ENCODE measurements at places on chromosomes 6 and 20. TPM values are rescaled to one million over a fixed set of nuclear protein-coding genes. Genes with fewer than 3 reads are reported as not detected.

Gene TRAM2
- 21.9 TPM for total RNA-seq

Gene CCN6
- total RNA-seq = not detected

Gene RSPH4A
- total RNA-seq = 5.6 TPM

Gene NT5E
- 18.0 TPM for total RNA-seq

DNA sequence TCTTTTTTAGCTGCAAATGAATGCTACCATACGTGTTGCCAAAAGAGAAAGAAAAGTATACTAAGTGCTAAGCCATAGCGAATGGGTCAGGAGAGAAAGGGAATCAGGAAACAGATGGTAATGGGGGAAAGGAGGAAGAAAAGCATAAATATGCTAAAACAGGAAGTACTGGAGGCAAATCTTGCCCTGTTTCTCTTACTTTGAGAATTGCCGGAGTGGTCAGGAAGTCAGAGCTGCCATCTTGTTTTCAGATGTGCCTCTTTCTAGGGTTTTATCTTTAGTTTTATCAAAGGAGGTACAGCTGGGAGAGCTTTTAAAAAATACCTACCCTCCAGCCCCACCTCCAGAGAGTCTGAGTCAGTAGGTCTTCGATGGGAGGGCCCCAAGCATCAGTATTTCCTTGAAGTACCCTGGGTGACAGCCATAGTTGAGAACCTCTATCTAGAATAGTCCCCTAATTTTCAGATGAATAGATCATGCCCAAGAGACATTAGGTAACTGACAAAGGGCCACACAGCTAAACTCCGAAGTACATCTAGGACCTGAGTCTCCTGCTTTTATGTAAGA is 193.3 kb downstream of the CLIC5 start:
- H3K27ac ChIP-seq = no peak overlapping the region
- H3K4me3 ChIP-seq = no peak overlapping the region
- no peaks in the 10 kb centered on the region for H3K36me3 ChIP-seq
- no peaks in the 10 kb centered on the region for H3K4me1 ChIP-seq
- no peaks in the 10 kb centered on the region for H3K27me3 ChIP-seq

GRCh38 chr20:18004384-18005031 is 35.7 kb downstream of the MGME1 start:
- no peak overlapping the region for H3K27ac ChIP-seq
- no peaks in the 10 kb centered on the region for H3K36me3 ChIP-seq
- no peaks in the 10 kb centered on the region for H3K27me3 ChIP-seq
- no peak for DNase-seq
- H3K4me3 ChIP-seq = no peak overlapping the region

DNA sequence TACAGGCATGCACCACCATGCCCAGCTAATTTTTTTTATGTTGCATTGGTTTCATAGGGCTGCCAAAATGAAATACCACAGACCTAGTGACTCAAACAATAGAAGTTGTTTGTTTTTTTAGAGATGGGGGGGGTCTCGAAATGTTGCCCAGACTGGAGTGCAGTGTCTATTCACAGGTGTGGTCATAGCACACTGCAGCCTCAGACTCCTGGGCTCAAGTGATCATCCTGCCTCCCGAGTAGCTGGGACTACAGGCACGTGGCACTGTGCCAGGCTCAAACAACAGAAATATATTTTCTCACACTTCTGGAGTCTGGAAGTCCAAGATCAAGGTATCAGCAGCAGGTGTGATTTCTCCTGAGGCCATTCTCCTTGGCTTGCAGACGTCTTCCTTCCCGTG is 6.6 kb upstream of the SLC16A10 start:
- H3K27me3 ChIP-seq = peaks cover 9% of the 10 kb centered on the region
- H3K4me3 ChIP-seq = no peak overlapping the region
- DNase-seq = no peak
- no peak overlapping the region for H3K27ac ChIP-seq
- no peaks in the 10 kb centered on the region for H3K36me3 ChIP-seq

DNA sequence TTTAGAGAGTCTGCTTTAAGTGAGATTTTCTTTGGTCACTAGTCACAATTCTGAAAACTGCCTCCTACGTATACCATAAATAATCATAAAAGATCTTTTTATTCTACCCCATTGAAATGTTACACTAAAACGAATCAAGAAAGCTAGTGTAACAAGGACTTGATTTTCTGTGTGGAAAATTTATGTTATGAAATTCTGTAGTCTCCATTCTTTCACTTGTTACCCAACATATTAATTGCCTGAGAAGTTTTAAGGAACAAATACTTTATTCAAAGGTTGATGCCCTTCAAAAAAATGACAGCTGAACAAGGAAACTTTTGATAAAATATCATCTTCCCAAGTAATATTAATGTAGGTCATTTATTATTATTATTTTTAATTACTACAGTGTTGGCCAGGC is 13.3 kb upstream of the HBS1L start:
- no peak overlapping the region for H3K27ac ChIP-seq
- no peak overlapping the region for H3K4me3 ChIP-seq
- no peaks in the 10 kb centered on the region for H3K27me3 ChIP-seq
- H3K4me1 ChIP-seq = peaks cover under 1% of the 10 kb centered on the region

DNA sequence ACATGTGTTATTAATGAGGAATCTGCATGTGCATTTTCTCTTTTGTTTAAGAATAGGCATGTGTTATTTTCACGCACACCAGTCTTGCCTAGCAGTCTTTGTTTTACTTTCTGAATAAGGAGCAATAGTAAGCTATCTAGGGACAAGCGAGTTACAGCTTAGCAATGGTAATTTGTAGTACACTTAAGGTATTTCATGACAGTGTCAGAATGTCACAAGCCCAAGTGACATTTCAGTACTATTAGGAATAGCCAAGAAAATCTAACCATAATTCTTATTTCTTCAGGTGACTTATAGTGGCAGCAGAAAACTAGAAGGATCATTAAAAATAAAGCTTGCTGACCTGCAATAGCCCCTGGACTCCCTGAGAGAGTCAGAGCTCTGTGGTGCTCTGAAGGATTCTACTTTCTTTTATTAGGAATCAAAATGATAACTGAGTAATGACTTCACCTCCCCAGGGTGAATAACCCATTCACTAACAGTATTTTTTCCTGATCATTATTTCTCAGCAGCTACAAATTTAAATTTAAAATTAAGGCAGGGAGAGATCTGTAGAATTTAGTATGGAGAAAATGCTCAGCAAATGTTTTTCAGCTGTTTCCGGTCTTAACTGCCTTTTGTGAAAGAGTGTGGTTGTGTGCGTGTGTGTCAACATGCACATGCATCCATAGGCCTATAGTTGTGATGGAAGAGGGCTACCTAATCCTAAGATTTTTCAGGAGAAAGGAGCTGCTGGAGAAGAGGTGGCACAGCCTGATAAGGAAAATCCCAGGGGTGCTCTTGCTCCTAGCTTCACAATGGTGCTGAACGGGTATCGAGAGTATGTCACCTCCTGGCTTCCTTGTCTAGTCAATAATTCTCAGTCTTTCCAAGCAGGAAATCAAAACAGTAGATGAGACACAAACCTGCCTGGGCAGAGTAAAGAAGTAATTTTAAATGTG is 90.0 kb upstream of the BEND3 start:
- no peaks in the 10 kb centered on the region for H3K27me3 ChIP-seq
- DNase-seq = no peak
- H3K27ac ChIP-seq = no peak overlapping the region
- no peaks in the 10 kb centered on the region for H3K4me1 ChIP-seq
- no peaks in the 10 kb centered on the region for H3K36me3 ChIP-seq

- DNase-seq = no peak
- H3K4me1 ChIP-seq = no peaks in the 10 kb centered on the region
- H3K36me3 ChIP-seq = no peaks in the 10 kb centered on the region
- H3K27me3 ChIP-seq = no peaks in the 10 kb centered on the region
- no peak overlapping the region for H3K27ac ChIP-seq
Observed at GRCh38 chr6:54315656-54316055, 7.4 kb downstream of the TINAG start.

DNA sequence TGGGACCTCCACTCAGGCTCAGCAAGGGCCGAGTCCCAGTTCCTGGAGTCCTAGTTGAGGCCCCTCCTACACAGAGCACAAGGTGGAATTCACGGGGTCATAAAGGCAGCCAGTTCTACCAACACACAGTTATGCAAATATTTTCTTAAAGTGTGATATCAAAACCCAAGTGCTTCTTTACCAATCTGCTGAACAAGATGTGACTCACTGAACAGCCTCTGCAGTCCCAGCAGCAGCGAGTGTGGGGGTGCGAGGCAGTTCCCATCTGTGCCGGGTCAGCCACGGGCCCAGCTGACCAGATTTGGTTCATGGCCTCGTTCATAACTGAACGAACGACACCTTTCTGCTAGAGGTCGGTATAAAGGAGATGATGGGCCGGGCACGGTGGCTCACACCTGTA is 4.5 kb upstream of the TCEA2 start:
- H3K4me3 ChIP-seq = no peak overlapping the region
- no peaks in the 10 kb centered on the region for H3K36me3 ChIP-seq
- peaks cover 28% of the 10 kb centered on the region for H3K27me3 ChIP-seq
- H3K27ac ChIP-seq = peak overlapping the region; percentile 87
- DNase-seq = no peak

- no peak overlapping the region for H3K27ac ChIP-seq
- DNase-seq = no peak
- no peaks in the 10 kb centered on the region for H3K27me3 ChIP-seq
- no peaks in the 10 kb centered on the region for H3K4me1 ChIP-seq
- no peaks in the 10 kb centered on the region for H3K36me3 ChIP-seq
Observed at GRCh38 chr6:133632206-133632605, 256.7 kb upstream of the TCF21 start.

- DNase-seq = no peak
- H3K36me3 ChIP-seq = no peaks in the 10 kb centered on the region
- no peaks in the 10 kb centered on the region for H3K27me3 ChIP-seq
- H3K4me1 ChIP-seq = no peaks in the 10 kb centered on the region
Observed at GRCh38 chr6:72553531-72554511, 68.0 kb upstream of the KCNQ5 start.

Data from lower lobe of right lung (tissue), 2 donors.